Activated naive CD8-positive, alpha-beta T cell treated with anti-CD3 and anti-CD28 coated beads for 36 hours (primary cell): ENCODE measurements at places on chromosomes 7 and 10. TPM values are rescaled to one million over a fixed set of nuclear protein-coding genes. Genes with fewer than 3 reads are reported as not detected.
A peak's percentile ranks its signal among the peaks of the same experiment; 100 is the strongest.

DNA sequence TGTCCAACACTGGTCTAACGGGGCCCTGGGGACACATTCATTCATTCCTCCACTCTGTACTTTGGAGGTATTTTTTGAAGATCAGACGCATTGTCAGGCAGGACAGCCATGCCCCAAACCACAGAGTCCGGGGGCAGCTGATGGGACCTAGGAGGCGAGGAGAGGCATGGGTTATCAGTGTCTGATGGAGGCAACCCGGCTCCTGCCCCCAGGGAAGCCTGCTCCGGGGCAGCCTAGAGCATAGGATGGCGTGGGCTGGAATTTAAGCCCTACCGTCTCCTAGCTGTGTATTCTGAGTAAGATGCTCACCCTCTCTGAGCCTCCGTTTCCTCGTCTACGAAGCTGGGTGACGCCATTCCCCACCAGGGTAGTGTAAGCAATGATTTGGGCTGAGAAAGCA lies 55.4 kb upstream of the ELN start:
- no peak overlapping the region for H3K4me3 ChIP-seq
- H3K27me3 ChIP-seq: no peaks in the 10 kb centered on the region
- H3K27ac ChIP-seq: no peak overlapping the region
- H3K36me3 ChIP-seq: no peaks in the 10 kb centered on the region
- H3K4me1 ChIP-seq: peaks cover 4% of the 10 kb centered on the region

- H3K36me3 ChIP-seq: no peaks in the 10 kb centered on the region
- H3K4me3 ChIP-seq: no peak overlapping the region
- DNase-seq: no peak
- H3K27me3 ChIP-seq: peaks cover 56% of the 10 kb centered on the region
- no peak overlapping the region for H3K27ac ChIP-seq
Observed at GRCh38 chr10:125060026-125060425, 100.3 kb downstream of the CTBP2 start.

GRCh38 chr7:140155428-140155827 lies 21.4 kb downstream of the KDM7A start:
- peaks cover 18% of the 10 kb centered on the region for H3K36me3 ChIP-seq
- no peak overlapping the region for H3K27ac ChIP-seq
- no peak for DNase-seq
- peaks cover 60% of the 10 kb centered on the region for H3K4me1 ChIP-seq

GRCh38 chr7:155533120-155533826 lies 13.1 kb downstream of the CNPY1 start:
- peaks cover 79% of the 10 kb centered on the region for H3K27me3 ChIP-seq
- no peak overlapping the region for H3K27ac ChIP-seq
- peak; percentile 14 for DNase-seq
- peak overlapping the region; percentile 57 for H3K4me3 ChIP-seq

GRCh38 chr10:106652279-106652678 lies 512.2 kb downstream of the SORCS1 start:
- no peak overlapping the region for H3K4me3 ChIP-seq
- no peaks in the 10 kb centered on the region for H3K4me1 ChIP-seq
- H3K36me3 ChIP-seq: no peaks in the 10 kb centered on the region
- H3K27me3 ChIP-seq: peaks cover 11% of the 10 kb centered on the region
- H3K27ac ChIP-seq: no peak overlapping the region

GRCh38 chr10:131931981-131932380 lies 31.2 kb downstream of the PPP2R2D start:
- H3K27me3 ChIP-seq: no peaks in the 10 kb centered on the region
- H3K4me1 ChIP-seq: peaks cover 66% of the 10 kb centered on the region
- no peak overlapping the region for H3K27ac ChIP-seq
- no peak overlapping the region for H3K4me3 ChIP-seq
- no peak for DNase-seq
- peaks cover 21% of the 10 kb centered on the region for H3K36me3 ChIP-seq

- H3K27me3 ChIP-seq: peaks cover 5% of the 10 kb centered on the region
- DNase-seq: peak; percentile 18
- H3K36me3 ChIP-seq: no peaks in the 10 kb centered on the region
- H3K4me3 ChIP-seq: peak overlapping the region; percentile 52
Observed at GRCh38 chr7:40644454-40645188, 509.8 kb downstream of the SUGCT start.

GRCh38 chr10:110392868-110393740 lies 88.4 kb upstream of the SMNDC1 start:
- no peak overlapping the region for H3K4me3 ChIP-seq
- no peaks in the 10 kb centered on the region for H3K27me3 ChIP-seq
- DNase-seq: no peak
- H3K27ac ChIP-seq: no peak overlapping the region
- H3K36me3 ChIP-seq: no peaks in the 10 kb centered on the region

DNA sequence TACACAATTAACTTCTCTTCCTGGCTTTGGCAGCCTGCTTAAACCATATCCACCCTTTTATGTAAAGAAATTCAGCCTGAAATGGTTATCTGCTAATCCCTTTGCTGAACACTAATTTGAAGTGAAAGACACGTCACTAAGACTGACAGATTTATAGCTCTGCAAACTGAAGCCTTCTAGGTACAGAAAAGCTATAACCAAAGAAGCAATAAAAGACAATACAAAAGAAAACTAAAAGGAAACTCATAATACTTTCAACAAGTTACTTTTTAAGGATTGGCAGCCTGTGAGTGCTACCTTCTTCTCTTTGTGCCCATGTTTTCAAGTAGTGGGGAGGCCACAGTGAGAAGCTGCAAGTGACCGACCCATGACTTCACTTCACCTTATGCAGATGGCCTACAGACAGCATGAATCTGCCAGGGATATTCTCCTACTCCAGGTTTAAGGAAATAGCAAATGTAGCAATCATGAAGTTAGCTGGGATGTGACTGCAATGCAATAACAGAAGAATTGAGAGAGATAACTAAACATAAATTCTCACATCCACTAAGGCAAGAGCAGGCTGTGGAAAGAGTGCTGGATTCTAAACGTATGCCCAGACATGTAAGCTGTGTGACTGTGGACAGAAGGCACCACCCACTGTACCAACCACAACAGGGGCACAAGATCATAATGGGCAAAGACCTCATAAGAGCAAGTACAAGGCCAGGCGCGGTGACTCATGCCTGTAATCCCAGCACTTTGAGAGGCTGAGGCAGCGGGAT lies 10.7 kb upstream of the SPOCK2 start:
- peaks cover 70% of the 10 kb centered on the region for H3K36me3 ChIP-seq
- peaks cover 60% of the 10 kb centered on the region for H3K4me1 ChIP-seq
- no peak for DNase-seq
- H3K27me3 ChIP-seq: no peaks in the 10 kb centered on the region
- H3K27ac ChIP-seq: peak overlapping the region; percentile 47
- no peak overlapping the region for H3K4me3 ChIP-seq

- DNase-seq: no peak
- H3K4me1 ChIP-seq: no peaks in the 10 kb centered on the region
- H3K27me3 ChIP-seq: no peaks in the 10 kb centered on the region
Observed at GRCh38 chr7:85750454-85750949, 563.6 kb upstream of the SEMA3D start.

- H3K4me3 ChIP-seq: no peak overlapping the region
- H3K4me1 ChIP-seq: no peaks in the 10 kb centered on the region
- H3K27me3 ChIP-seq: peaks cover 25% of the 10 kb centered on the region
- H3K27ac ChIP-seq: no peak overlapping the region
- H3K36me3 ChIP-seq: no peaks in the 10 kb centered on the region
Observed at GRCh38 chr7:37756797-37757551, 73.4 kb downstream of the GPR141 start.

DNA sequence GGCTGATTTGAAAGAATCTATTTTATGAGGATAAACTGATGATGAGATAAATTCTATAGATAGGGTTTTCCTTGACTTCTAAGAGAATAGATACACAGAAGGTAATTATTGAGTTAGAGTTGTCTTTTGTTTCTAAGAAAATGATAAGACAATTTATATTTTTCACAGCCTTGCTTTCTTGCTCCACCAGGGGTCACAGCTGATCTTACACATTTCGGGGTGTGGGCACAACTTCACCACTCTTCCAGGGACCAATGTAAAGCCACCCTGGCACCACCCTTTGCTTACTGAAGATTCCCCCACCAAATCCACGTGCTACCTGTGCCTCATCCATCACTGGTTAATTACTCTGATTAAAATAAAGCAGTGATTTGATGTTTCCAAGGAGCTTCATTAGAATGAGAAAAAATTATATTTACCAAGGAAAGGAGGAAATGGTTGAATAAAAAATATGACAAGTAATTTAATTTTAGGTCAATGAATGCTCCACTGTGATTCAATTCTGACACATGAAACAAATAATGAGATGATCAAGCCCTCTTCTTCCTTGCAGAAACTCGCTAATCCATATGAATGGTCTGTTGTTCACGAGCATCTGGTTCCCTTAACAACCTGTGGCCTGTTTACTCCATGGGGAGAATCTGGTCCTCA lies 177.3 kb upstream of the TNS3 start:
- H3K27me3 ChIP-seq: peaks cover 6% of the 10 kb centered on the region
- no peak for DNase-seq
- no peaks in the 10 kb centered on the region for H3K36me3 ChIP-seq
- no peak overlapping the region for H3K27ac ChIP-seq

DNA sequence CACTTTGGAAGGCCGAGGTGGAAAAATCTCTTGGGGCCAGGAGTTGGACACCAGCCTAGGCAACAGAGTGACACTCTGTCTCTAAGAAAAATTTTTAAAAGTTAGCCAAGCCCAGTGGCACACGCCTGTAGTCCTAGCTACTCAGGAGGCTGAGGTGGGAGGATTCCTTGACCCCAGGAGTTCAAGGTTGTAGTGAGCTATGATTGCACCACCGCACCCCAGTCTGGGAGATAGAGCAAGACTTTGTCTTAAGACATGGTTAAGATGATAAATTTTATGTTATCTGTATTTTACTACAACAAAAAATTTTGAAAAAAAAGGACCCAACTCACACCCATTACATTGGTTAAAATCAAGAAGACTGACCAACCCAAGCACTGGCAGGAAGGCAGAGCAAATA lies 44.4 kb upstream of the SMARCD3 start:
- DNase-seq: no peak
- no peak overlapping the region for H3K27ac ChIP-seq
- no peak overlapping the region for H3K4me3 ChIP-seq
- H3K4me1 ChIP-seq: no peaks in the 10 kb centered on the region

- no peak overlapping the region for H3K27ac ChIP-seq
- no peaks in the 10 kb centered on the region for H3K36me3 ChIP-seq
- no peaks in the 10 kb centered on the region for H3K27me3 ChIP-seq
Observed at GRCh38 chr7:18675579-18675978, 180.0 kb downstream of the HDAC9 start.

DNA sequence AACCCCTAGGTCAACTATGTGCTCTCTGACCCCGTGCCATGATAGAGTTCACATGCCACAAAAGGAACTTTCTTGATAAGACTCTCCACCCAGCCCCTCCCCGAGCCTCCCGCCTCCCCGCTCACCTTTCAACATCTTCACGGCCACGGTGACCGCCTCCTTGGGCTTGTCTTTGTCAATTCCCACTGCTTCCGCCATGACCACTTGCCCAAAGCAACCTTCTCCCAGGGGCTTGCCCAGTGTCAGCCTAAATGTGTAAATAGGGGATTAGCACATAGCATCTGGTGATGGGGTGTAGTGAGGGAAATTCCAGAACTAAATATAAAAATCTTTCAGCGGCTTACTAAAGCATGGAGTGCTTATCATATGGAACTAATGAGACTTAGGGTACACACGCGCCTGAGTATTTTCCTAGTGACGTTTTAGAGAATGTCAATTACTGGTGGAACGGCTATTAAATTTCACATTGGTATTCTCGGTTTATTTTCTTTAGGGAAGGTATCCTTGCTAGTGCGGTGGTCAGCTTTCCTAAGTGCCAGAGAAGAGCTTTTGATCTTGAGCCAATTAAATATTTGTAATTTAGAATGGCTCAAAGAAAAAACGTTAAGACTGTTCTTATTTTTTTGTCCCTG lies 97.4 kb downstream of the FGFR2 start:
- no peak overlapping the region for H3K27ac ChIP-seq
- DNase-seq: no peak
- no peaks in the 10 kb centered on the region for H3K27me3 ChIP-seq

DNA sequence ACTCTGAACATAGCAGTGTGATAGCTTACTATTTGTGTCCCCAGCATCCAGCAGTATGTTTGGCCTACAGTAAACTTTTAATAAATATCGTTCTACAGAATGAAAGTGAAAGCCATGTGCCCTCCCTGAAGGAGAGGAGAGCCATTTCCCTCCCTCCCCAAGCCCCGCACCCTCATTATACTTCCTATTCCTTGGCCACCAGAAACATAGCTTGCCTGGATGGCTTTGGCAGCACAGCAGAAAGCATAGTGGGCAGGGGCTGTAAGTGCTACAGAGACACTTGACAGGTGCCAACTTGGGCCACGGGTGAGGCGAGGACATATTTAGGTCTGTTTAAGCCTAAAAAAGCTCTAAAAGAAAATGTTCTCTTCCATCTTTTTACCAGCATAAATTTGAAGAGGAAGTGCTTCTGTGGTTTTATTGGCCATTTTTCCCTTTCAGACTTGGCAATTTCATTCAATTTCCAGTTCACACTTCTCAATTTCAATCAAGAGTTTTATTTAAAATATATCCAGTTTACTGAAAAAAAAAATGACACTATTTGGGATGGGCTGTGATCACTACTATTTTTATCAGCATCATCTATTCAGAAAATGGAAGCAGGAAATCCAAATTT lies 12.7 kb downstream of the HHEX start:
- peaks cover 25% of the 10 kb centered on the region for H3K4me1 ChIP-seq
- H3K36me3 ChIP-seq: no peaks in the 10 kb centered on the region
- H3K27ac ChIP-seq: no peak overlapping the region
- no peak for DNase-seq

DNA sequence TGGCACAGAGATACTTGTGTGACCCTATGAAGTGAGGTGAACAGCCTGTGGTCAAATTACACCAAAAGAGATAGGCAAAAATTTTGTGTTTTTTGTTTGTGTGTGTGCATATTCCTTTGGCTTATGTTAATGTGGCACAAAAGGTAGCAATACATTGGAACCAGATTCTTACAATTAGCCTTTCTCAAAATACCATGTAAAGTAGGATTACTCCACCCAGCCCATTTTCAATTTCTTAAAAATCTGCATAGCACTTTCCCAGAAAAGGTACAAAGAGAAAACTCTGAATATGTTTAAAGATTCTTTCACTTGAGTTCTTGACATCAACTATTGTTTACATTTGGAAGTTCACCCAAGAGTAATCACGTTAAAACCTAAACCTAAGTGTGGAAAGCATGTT lies 157.3 kb upstream of the YAE1 start:
- H3K36me3 ChIP-seq: no peaks in the 10 kb centered on the region
- no peak overlapping the region for H3K27ac ChIP-seq
- H3K4me1 ChIP-seq: peaks cover under 1% of the 10 kb centered on the region

DNA sequence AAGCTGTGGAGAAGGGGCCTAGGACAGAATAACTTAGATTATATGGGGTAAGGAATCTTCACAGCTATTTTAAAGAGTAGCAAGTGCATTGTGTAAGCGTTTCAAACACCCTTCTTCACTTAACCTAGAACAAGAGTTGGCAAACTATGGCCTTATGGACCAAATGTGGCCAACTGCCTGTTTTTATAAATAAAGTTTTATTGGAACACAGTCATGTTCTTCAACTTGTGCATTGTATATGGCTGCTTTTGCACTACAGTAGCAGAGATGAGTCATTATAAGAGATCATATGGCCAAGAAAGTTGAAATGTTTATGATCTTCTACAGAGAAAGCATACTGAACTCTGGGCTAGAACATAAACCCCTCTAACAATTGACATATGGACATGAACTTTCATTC lies 187.8 kb downstream of the ETV1 start:
- H3K36me3 ChIP-seq: no peaks in the 10 kb centered on the region
- H3K4me1 ChIP-seq: peaks cover 2% of the 10 kb centered on the region
- H3K27ac ChIP-seq: no peak overlapping the region
- H3K4me3 ChIP-seq: no peak overlapping the region

The KIF5B gene
- total RNA-seq: 72.9 TPM

The SSC4D gene
- total RNA-seq: 0.40 TPM

The AKR1C3 gene
- total RNA-seq: 0.50 TPM

The PNLIP gene
- total RNA-seq: not detected

The NEUROD6 gene
- total RNA-seq: not detected

The NAT16 gene
- total RNA-seq: not detected
